ENCODE measurements at places on chromosomes 5 and 9.

DNA sequence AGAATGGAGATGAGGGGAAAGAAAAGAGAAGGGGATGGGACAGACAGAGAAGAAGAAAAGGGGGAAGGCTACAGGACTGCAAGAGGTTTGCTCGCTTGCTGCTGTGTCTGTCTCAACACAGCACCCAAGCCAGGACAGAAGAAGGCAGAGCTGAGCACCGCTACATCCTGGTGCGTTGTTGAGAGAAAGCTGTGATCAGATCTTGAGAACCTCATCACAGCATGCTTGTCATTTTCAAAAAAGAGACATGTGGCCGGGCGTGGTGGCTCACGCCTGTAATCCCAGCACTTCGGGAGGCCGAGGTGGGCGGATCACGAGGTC lies 110.9 kb downstream of the NXNL2 start:
- DNase-seq, result no peak

DNA sequence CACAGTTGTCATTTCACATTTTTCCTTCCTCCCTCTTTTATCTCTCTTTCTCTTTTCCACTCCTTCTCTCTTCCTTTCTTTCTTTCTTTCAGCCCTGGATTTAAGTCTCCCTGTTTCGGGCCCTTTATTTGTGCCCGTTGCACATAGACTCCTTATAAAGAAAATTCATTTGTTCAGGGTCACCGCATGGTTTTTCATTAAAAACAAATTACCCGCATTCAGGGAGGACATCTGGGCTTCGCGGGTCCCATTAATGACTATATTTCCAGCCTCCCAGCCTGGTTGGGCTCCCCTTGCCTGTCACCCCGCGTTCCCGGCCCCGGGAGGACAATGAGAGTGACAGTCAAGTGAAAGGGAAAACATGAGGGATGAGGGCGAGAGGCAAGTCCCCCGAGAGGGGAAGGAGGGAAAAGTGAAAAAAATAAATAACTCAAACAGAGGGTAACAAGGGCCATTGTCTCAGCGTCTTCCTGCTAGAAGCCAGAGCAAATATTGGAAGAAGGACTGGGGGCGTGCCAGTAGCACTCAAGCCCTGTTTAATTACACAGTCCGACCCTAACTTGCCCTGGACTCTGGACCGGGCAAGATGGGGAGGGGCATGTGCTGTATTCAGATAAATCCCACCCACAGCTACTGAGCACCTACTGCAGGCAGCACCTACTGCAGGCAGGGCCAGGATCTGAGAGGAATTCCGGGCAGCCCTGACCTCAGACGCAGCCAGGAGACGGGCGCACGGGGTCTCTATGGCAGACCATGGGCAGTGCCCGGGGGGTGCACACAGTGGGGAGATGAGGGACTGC lies 166.2 kb downstream of the PAX5 start:
- DNase-seq, result no peak

- no peak for DNase-seq
Observed at GRCh38 chr9:95887926-95888497, 12.5 kb downstream of the ERCC6L2 start.

GRCh38 chr5:157582731-157583620 lies 7.4 kb upstream of the ADAM19 start:
- DNase-seq, result no peak

DNA sequence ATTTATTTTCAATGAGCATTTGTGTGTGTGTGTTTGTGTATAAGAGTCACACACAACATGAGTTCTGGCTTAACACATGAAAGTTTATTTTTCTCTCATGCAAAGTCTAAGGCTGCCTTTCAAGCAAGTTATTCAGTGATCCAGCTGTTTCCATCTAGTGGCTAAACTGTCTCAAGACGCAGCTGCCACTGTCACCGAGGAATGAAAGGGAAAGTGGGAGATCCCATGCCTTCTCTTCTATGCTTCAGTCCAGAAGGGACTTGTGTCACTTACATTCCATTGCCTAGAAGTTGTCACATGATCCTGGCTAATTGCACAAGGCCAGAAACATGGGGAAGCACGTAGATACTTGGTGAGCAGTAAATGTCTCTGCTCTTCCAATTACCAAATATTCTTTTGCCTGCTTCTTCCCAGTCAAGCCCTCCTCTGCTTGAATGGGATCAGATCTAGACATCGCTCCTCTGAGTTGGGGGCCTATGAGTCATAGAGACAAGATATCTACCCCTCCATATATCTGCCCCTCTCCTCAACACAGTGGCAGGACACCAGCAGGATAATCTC lies 30.4 kb upstream of the SLIT3 start:
- no peak for DNase-seq

DNA sequence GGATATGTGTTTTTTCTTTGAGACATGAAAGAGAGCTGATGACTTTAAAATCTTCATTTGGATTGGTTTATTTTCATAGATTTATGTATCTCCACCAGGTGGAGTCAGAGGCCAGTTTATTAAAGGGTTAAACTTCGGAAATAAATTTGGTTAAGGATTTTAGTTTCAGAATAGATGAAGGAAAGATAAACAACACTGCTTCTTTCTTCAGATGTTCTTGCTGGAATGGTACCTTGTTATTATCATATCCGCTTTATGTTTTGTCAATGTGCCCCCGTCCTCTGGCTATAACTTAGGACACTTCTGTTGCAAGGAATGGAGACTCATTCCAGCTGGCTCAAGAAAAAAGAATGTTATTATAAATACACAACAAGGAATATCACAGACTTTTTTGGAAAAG lies 81.2 kb downstream of the ALDH1A1 start:
- no peak for DNase-seq

DNA sequence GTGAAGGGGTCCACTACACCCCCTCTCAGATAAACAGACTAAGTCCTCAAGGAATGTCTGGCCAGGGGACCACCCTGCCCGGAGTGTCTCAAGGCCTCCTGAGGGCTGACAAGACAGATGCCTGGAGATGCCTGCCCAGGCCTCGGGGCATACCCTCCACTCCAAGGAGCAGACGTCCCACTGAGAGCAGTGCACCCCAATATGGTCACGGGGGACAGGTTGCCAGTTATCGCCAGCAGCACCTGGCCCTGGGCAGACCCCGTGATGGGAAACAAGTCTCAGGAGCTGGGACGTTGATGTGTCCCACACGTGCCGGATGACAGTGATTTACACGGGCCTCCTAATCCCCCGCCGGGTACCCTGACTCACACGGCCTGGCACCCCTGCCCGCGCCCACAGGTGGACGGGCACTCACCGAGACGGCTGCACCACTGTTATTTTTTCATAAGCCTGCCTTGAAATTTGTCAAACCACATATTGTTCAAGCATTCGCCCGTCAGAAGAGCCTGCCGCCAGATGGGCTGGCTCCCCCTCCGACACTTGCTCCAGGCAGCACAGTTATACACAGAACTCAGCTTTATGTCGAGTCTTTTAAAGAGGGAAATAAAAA lies 43.9 kb downstream of the BARX1 start:
- DNase-seq, result no peak

GRCh38 chr9:14395317-14396082 lies 81.6 kb upstream of the NFIB start:
- no peak for DNase-seq

DNA sequence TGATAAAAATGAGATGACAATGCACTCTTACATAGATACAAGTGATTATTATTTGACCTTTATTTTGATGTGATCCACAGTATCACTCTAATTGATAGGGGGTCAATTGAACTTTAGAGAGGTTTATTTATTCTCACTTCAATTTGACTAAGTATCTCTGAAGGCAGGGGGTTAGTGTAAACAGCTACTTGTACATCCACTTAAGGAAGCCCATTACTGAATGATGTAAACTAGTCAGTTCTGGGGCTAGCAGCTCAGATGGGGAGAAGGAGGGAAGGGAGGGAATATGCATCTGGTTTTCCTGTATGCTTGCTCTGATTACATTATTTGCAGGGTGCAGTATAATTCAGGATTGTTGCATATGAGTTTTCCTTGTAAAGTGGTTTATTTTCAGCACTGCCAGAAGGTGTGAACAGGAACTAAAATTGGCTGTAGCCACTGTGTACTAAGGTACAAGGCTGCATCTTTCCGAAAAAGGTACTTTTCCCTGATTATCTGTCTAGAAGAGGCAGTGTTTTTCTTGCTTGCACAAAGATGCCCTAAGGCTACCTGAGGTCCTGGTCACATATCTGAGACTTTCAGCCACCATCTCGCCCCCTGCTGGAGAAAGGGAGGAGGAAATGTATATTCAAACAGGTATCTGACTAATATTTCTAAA lies 51.2 kb downstream of the MRPS27 start:
- DNase-seq, result peak; percentile 20

DNA sequence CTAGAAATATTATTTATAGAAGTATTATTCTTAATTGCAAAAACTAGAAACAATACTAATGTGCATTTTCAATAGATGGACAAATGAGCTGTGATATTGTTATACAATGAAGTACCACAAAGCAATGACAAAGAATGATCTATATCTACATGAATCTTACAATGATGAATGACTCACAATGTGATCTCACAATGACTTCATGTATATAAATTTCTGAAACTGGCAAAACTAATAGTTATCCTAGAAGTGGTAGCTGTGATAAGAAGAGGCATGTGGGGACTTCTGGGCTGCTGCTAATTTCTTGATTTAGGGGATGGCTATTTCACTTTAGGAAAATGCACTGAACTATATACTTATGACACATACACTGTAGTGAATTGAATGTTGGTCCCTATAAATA lies 396.0 kb upstream of the ZNF608 start:
- DNase-seq, result no peak

GRCh38 chr5:34699155-34700077 lies 43.3 kb downstream of the RAI14 start:
- no peak for DNase-seq

GRCh38 chr5:157961896-157962590 lies 103.1 kb upstream of the CLINT1 start:
- no peak for DNase-seq

- no peak for DNase-seq
Observed at GRCh38 chr5:121608826-121609225, 242.9 kb upstream of the FTMT start.

DNA sequence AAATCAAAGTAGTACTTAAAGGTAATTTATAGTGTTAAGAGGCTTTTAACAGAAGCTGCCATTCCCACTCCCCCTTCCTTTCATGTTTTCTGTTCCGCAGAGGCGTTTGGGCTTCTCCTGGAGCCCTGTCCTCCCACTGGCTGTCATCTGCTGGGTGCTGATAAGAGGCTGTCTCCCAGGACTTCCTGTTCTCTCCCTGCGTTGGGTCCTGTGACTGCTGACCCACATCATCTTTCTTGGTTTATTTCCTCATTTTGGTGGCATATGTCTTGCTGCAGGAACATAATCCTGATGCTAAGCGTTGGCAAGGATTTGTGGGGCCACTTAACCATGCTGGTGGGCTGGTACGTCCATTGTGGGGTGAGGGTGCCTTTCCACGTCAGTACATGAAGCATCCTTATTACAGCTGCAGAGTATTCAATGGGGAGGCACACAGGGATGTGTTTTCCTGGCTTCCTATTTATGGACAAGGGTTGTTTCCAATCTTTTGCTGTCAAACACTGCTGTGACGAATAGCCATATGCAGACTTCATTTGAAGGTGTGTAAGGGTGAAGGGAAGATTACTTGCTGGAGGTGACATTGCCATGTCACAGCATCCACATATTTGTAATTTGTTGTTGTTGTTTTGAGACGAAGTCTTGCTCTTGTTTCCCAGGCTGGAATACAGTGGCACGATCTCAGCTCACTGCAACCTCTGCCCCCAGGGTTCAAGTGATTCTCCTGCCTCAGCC lies 22.3 kb upstream of the RNF130 start:
- DNase-seq, result no peak

- DNase-seq, result no peak
Observed at GRCh38 chr5:129406440-129406839, 53.7 kb upstream of the ADAMTS19 start.

DNA sequence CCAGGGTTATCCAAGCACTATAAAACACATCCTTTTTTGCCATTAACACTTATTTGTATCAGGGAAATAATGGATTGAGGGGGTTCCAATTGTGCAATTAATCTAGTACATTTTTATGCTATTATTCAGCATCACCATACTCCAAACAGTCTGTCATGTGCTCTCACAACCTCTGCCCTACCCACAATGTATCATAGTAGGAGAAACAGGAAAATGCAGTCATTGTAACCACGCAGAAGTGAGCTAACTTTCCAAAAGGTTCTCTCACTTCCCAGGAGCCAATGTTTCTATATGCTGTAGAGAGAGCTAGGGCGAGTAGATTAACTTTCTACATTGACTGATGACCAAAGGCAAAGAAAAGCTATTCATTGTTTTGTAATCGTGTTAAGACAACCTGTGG lies 29.8 kb downstream of the DAB2 start:
- DNase-seq, result no peak

DNA sequence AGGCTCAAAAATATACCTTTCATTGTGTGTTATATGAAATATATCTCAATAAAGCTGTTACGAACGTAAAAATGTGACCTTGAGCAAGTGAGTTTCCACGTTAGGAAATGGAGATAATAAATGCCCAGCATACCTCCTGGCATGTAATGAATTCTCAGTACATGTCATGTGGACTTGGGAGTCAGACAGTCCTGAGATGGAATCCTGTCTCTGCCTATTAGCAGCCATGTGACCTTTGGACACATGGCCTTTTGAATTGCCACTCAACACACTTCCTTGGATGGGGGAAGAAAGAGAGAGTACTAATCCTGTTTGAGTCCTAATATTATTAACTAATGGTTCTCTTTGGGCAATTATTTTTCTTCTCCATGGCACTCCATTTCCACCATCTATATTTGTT lies 25.7 kb downstream of the TRIM32 start:
- no peak for DNase-seq

GRCh38 chr5:17326600-17327037 lies 109.2 kb downstream of the BASP1 start:
- no peak for DNase-seq

GRCh38 chr5:127810707-127811490 lies 107.7 kb downstream of the CCDC192 start:
- no peak for DNase-seq

- no peak for DNase-seq
Observed at GRCh38 chr5:43010935-43011315, 29.2 kb downstream of the ANXA2R start.

- DNase-seq, result no peak
Observed at GRCh38 chr5:643351-643801, 31.2 kb downstream of the CEP72 start.

DNA sequence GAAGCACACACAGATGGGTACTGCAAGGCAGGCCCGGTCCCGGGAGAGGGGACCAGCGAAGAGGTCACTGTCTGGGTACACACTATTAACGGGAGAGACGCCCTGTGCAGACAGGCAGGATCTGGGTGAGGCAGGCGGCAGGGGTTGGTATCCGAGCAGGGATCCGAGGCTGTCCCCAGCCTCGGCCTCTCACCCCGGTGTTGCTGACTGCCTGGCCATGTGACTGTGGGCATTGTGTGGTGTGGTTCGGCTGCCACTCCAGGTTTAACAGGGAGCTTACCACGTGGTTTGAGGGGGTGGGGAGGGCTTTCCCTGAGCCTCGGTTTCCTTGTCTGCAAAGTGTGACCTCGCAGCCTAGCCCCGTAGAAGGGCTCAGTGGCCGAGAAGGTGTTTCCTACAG lies 11.1 kb upstream of the RALGDS start:
- no peak for DNase-seq

GRCh38 chr5:133687212-133688061 lies 75.1 kb upstream of the FSTL4 start:
- DNase-seq, result no peak

- DNase-seq, result no peak
Observed at GRCh38 chr5:73125289-73125688, 4.9 kb downstream of the TMEM171 start.
